ENCODE measurements at places on chromosomes 7 and 10.

DNA sequence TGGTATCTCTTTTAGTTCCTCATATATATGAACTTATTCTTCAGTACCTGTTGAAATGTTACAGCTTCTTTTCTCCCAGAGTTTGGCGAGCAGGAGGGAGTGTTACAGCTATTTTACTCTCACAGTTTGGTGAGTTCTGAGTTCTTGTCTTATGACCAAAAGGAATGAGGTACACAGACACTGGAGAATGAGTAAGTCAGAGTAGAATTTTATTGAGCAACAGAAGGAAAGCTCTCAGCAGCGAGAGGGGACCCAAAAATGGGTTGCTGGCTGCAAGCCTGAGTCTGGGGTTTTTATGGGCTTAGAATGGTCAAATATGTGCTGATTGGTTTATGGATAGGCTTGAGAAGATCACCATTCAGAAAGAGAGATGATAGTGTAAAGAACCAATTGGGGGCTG is 175.2 kb downstream of the CDK14 start:
- no peak for DNase-seq

DNA sequence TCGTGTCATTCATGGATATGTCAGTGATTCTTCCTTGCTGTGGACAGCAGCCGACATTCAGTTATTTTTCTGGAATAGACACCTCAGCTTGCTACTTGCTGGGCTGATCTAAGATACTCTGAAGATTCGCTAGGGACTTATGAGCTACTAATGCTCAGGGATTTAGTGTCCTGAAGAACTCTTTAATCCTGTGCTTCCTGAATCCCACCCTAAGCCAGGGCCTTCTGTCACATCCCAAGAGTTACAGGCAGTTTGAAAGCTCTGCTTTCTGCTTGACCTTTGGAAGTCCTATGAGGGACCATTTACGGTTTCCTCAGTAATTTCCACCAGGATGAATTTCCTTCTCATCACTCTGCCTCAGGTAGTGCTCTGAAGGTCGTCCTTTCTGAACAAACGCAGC is at the start of gene PDE6C:
TSS of gene PDE6C (plus strand) at position 227 of the 400 bp plus-strand sequence. CDS start 189 bp downstream, outside the sequence.
- no peak for DNase-seq

- DNase-seq, result no peak
Observed at GRCh38 chr10:110215286-110216170, 8.1 kb downstream of the MXI1 start.

DNA sequence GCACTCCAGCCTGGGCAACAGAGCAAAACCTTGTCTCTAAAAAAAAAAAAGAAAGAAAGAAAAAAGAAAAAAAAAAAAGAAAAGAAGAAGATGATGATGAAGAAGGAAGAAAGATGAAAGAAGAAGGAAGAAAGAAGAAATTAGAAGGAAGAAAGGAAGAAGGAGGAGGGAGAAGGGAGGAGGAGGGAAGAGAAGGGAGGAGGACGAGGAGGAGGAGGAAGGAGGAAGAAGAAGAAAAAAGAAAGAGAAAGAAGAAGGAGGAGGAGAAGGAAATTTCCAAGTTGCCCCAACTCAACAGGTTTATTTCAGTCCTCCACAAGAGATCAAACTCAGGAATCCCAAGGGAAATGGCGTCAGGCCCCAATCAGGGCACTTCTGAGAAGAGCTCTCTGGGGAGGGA is 115.7 kb downstream of the ABLIM1 start:
- no peak for DNase-seq

- no peak for DNase-seq
Observed at GRCh38 chr7:116340943-116341907, 130.9 kb downstream of the TES start.

DNA sequence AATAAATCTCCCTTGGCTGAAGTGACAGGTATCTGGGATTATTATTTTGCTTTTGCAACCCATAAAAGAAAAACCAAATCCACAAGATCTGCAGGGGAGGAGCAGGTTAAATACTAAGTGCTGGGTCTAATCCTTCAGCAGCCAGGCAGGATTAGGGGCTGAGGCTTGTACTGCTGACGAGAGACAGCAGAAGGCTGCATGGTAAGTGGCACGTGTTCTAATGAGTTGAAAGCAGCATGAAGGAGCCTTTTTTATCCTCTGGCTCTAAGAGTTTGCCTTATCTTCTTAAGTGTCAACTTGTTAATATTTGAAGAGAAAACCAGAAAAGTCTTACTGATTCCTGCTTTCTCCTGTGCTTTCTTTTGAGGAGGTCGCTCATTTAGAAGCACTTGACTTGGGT is 50.0 kb downstream of the LYZL2 start:
- no peak for DNase-seq

- no peak for DNase-seq
Observed at GRCh38 chr7:28630350-28630749, 218.0 kb downstream of the CREB5 start.

DNA sequence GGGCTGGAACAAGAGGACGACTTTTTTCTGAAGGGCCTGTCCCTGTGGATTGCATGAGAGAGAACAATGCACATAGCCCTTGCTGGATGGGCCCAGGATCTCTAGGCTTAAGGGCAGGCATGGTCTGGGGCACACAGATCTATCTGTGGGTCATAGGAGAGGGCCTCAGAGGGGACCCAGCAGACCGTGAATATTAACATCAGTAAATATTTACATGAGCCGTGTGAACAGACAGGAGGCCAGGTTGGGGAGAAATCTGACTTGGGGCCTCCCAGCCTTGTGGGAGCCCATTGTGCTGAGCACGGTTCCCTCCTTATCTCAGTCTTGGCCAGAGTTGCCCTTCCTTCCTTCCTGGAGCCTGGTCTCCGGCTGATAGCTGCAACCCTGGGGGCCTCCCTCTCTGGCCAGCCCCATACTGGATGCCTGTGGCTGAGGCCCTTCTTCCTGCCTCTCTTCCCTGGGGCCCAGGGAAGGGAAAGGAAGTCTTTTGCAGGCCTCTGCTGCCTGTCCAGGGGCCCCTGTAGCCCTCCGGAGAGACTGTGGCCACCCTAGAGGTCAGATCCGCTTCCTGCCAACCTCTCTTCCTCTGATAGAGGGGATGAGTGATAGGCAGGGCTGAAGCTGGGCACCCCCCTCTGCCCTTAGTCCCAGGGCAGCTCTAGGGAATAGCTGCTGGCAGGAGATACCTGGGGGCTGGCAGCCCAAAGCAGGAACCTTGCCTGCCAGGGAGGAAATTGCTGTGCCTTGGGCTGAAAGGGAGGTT is 44.5 kb upstream of the TRIM8 start:
- no peak for DNase-seq

DNA sequence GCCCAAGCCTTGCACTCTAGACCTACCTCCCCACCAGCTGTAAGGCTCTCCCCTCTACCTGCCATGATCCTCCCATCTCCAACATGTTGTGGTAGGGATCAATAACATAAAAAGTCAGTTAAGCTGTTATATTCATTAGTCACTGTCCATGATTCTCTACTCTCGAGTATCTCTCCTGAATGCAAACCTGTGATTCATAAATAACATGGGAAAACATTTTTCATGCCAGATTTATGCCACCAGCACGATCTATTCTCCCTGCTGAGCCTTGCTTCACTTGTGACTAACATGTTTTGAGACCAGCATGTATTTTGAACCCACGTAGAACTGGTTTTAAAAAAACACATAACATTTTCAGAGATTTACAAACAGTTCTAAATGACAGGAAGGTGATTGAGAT is 30.3 kb downstream of the TMEM168 start:
- no peak for DNase-seq

DNA sequence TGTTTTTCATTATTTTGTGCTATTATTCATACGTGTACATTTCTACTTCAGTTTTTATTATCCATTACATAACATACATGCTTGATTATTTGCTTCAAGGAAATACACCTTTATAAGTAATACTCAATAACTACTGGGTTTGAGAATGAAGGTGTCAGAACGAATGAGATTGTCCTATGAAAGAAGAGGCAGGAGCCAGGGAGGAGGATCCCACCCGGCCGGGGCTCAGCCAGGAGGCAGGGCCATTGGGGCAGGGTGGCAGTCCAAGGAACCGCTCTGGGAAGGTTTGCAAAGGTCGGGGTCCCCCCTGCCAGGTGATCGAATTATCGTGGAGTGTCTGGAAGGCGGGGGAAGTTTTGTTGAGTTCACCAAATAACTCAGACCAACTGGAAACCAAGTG is 9.1 kb downstream of the TRIM56 start:
- DNase-seq, result no peak

DNA sequence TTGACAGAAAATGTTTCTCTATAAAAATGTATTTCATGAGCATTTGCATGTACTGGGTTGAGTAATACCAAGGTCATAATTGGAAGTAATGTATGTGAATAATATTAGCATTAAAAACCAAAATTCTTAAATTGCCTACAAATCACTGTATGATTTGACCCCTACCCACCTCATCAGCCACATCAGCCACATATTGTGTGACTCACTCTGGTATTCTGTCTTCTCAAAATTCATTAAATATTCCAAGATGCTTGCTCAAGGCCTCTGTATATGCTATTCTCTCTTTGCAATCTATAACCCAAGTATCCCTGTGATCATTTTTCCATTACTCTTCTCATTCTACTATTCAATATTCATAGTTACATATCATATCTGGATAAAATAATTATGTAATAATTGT is 21.4 kb downstream of the POT1 start:
- DNase-seq, result no peak

GRCh38 chr10:58373442-58373827 is 11.8 kb upstream of the TFAM start:
- DNase-seq, result no peak

DNA sequence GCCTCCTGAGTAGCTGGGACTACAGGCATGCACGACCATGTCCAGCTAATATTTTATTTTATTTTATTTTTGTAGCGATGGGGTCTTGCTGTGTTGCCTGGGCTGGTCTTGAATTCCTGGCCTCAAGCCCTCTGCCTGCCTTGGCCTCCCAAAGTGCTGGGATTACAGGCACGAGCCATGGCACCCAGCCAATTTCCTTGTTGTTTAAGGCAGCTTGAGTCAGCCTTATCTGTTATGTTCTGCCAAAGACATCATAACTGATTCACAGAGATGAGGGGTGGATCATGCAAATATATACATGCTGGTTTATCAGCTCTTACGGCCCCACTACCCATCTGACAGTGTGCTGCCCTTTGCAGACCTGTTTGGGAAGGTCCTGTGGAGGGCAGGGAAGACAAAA is 826.7 kb downstream of the TYW1 start:
- no peak for DNase-seq

- DNase-seq, result no peak
Observed at GRCh38 chr7:30925913-30926312, 14.3 kb downstream of the AQP1 start.

GRCh38 chr10:48983648-48984351 is 44.2 kb upstream of the LRRC18 start:
- DNase-seq, result no peak

DNA sequence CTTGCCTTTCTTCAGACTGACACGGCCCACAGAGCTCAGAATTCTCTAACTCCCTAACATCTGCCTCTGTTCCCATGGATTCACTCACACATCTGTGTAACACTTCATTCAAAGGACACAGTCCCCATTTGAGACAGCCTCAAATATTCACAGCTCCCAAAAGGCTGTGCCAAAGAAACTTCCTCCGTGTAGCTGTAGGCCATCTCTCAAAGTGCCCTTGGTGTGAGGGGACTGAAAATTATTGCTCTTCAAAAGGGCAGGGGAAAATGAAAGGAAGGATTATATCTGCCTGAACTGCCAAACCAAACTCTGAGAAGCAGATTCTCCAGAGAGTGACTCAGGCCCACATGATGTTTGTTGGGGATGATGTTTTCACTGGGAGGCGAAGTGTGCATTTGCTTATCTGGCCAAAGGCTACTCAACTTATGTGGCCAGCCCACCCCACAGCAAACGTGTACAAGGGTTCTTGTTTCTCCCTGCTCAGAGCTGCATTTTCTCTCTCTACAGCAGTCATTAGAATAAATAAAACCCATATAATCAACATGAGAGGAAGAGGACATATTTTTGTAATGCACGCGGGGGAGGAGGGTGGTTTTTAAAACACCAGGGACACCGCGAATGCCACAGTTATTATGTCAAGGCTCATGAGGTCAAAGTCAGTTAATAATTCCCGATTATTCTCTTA is 302.4 kb upstream of the NFE2L3 start:
- no peak for DNase-seq

- no peak for DNase-seq
Observed at GRCh38 chr7:95421847-95422444, 12.9 kb downstream of the PON2 start.

DNA sequence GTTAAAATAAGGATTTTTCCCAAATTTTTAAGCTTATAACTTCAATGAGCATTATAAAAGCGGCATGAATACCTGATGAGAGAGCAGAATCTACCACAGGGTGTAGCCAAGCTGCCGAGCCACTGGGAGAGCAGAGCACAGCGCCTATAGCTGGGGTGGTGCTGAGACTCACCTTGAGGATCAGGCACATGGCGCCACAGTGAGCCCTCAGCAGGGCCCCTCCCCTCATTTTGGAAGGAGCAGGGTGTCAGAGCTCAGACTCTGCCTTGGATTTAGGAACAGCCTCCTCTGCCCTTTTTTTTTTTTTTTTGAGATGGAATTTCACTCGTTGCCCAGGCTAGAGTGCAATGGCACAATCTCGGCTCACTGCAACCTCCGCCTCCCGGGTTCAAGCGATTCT is 118.6 kb downstream of the SRPK2 start:
- no peak for DNase-seq

DNA sequence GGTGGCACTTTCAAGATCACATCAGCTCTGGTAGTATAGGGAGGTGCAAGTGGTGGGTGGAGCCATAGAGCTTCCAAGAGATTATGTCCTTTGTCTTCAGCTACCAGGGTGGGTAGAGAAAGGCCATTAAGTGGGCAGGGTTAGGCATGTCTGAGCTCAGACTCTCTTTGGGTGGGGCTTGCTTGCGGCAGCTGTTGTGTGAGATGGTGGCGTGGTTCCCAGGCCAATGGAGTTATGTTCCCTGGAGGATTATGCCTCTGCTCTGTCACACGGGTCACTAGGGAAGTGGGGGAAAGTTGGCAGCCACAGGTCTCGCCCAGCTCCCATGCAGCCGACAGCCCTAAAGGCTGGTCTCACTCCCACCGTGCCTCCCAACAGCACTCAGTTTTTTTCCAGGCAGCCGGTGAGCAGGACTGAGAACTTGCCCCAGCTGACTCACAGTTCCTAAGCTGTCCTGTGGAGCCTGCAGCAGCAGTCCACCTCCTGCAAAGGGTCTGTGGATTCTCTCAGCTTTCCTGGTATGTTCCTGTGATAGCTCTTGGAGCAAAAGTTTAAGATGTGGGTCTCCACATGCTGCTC is 459.0 kb downstream of the SH2D4B start:
- no peak for DNase-seq

GRCh38 chr7:129553899-129554461 is 51.6 kb downstream of the SMKR1 start:
- peak; percentile 9 for DNase-seq

DNA sequence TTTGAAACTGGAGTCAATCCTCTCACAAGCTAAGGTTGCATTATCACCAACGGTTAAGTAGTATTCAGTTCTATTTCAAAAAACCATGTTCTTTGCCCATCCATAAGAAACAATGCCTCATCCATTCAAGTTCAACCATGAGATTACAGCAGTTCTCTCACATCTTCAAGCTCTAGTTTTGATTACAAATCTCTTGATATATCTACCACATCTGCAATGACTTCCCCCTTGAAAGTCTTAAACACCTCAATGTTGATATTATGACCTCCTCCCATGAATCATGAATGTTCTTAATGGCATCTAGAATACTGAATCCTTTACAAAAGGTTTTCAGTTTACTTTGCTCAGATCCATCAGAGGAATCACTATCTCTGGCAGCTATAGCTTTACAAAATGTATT is 81.8 kb downstream of the JMJD1C start:
- DNase-seq, result no peak

- DNase-seq, result no peak
Observed at GRCh38 chr7:30515761-30516160, 11.1 kb upstream of the GGCT start.

All from activated T-helper 1 cell treated with Interleukin-2 at 50 U/mL for 16 hours (primary cell).